ENCODE measurements at places on chromosomes 6 and 20.

- no peak for DNase-seq
Measured at GRCh38 chr6:47238456-47238995, 71.2 kb downstream of the TNFRSF21 start.

GRCh38 chr6:56954403-56955170, at the start of gene BEND6:
TSS of gene BEND6 (plus strand) at chr6:56955107. CDS start at chr6:56981811, 26,704 bp downstream.
- no peak for DNase-seq

DNA sequence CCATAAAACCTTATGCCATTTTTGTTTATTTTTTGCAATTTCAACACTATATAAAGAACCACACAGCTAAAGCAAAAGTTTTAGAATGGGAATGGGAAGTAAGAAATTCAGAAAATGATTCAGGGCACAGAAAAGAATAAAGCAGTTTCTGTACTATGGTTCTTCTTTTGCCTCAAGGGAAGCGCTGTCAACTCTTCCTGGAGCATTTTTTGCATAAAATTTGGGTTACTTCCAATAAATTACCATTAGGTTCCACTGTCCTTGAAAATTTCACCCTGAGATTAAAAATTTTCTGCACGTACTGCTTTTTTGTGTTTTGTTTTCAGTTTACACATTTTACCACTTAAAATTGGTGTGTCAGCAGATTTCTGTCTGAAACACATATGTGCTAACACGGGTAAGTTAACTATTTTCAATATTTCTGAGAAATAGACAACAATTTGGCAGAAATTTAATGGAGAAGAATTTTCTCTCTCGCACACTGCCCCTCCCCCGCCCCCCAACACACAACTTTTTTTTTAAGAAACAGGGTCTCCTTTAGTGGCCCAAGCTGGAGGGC, 79.6 kb downstream of the ADAT2 start:
- DNase-seq: no peak

DNA sequence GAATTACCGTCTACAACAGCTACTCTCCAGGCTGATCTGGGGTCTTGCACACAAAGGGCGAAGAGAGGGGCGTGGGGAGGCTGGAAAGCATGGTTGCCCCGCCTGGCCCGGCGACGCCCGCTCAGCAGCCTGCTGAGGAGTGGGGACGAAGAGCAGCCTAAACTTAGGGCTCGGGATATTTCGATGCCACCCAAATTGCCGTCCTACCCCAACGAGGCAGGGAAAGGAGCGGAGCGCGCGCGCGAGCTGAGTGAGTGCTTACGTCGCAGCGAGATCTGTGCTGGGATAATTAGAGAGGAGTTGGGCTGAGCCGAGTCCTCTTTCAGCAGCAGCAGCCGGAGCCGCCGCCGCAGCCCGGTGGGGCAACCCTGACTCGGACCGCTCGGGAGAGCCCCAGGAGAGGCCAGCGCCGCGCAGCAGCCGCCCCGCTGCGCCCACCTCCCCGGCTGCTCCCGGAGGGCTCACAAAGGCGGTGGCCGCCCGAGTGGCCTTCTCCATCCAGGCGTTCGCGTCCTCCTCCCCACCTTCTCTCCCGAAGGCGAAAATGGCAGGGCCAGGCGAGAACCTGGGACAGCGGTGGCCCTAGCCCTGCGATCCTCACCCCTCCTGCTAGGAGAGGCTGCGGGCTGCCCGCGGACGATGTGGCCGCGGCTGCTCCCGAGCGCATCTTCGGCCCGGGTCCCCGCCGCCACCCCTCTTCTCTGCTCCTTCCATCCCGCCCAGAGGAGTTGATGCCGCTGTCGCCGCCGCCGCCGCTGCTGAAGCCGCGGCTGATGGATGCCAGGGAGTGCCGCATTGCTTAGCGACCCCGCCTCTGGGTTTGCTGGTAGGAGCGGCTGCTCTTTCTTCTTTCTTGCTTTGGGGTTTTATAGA, at the start of gene CLVS2:
CLVS2 (plus strand) TSS at position 315 of the 873 bp plus-strand sequence. CDS start 1,543 bp downstream, outside the sequence.
- no peak for DNase-seq

GRCh38 chr20:49476016-49476355, 6.5 kb downstream of the KCNB1 start:
- no peak for DNase-seq

DNA sequence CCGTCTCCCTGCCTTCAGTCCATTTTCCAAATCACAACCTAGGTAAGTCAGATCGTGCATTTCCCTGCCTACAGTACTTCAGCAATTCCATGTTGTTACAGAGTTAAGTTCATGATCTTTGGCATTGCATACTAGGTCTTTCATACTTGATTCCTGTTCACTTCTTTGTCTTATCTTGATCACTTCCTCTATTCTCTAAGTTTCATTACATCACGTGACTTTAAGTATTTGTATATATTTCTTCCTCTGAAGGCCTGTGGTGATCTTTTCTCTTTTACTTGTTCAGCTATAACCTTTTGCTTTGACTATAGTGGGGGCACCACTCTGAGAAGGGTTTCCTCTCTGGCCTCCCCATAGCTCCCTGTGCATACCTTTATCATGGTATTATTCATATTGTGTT, 100.2 kb downstream of the TRMT11 start:
- DNase-seq: no peak

- no peak for DNase-seq
Measured at GRCh38 chr6:122068291-122068769, 331.1 kb upstream of the HSF2 start.

- DNase-seq: no peak
Measured at GRCh38 chr6:56515081-56515905, 127.4 kb downstream of the DST start.

GRCh38 chr20:957544-957943, 41.4 kb upstream of the ANGPT4 start:
- no peak for DNase-seq

GRCh38 chr6:116314218-116314617, 34.5 kb upstream of the TSPYL1 start:
- no peak for DNase-seq

DNA sequence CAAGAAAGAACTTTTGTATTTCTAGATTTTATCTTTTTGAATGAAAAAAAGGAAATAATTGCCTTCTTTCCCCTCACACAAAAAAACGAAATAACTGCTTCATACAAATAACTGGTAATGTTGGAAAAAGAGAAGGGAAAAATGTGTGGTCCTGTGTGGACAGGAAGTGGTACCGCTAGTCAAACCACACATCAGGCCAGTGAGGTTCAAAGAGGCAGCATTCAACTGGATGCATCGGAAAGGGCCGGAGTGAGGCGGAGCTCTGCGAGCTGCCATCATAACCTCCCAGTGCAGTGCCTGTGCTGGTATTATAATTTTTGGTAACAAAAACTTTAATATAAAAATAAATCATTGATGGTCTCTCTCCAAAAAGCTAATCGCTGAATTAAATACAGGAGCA, 111.2 kb downstream of the IRF4 start:
- DNase-seq: no peak

DNA sequence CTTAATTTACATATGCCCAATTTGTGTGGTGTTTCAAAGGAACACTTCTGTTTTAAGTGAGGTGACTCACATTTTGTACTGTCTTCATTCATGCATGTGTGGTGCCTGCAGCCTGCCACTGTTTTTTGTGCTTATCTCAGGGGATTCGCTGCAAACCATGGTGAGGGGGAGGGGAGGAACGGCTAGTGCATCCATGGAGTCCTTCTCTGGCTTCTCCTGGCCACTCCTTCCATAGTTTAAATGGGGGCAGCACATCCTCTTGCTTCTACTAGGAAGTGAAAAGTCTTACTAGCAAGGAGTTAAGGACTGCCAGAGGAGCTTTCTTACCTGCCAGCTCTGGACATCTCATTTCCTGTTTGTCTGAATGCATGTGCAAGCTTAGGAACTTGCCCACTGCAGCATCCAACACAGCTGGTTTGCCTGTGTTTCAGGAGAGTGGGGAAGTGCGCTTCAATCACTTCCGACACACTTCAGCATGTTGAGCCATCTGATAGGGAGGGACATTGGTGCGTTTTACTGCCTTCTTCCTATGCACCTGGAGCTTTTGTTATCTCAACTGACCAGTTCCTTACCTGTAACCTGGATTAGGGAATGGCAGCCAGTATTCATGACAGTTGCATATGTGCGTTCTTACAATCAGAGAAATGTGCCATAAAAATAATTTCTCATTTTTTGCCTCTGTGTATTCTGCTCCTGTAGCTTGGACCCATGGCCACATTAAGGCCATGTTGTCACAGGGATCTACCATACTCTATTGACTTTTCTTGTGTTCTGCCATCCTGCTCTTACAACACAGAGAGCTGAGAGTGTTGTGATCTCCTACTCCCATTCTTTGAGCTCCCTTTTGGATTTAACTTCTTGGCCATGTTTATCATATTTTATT, 211.3 kb downstream of the ARID1B start:
- DNase-seq: no peak

- no peak for DNase-seq
Measured at GRCh38 chr6:118588626-118589025, 40.5 kb downstream of the PLN start.

DNA sequence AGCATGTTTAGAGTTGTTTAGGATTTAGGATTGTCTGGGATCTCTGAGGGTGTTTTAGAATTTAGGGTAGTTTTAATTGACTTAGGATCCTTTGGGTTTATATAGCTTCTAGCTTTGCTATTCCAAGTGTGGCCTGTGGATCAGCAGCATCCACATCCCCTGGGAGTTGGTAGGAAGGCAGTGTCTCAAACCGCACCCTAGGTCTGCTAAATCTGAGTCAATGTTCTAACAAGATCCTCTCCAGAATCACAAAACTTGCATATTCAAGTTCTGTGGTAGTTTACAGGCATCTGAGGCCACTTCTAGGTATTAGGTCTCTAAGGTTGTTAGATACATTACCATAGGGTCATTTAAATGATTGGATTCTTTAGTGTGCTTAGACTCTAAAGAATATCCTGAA, 48.3 kb downstream of the PRND start:
- DNase-seq: no peak

DNA sequence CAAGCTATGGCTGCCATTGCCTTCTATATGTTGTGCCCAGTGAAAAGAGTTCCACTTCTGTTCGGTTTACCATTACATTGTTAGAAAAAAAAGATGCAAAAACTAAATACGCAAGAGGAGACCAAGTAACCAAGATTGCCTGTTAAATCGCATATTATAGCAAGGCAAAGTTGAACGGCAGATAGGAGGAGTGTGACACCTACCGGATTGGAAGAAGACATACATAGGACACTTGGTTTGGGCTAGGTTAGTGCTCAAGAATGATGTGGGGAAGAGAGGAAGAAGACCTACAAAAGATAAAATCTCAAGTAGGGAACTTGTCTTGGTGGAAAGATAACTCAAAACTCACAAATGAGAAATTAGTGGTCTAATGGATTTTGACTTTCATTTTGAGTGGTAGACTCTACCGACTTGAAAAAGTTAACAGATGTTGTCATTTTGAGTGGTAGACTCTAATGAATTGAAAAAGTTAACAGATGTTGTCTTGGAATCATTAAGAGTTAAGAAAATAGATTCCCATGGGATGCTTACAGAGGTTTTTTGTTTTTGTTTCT, 95.5 kb downstream of the F13A1 start:
- no peak for DNase-seq

DNA sequence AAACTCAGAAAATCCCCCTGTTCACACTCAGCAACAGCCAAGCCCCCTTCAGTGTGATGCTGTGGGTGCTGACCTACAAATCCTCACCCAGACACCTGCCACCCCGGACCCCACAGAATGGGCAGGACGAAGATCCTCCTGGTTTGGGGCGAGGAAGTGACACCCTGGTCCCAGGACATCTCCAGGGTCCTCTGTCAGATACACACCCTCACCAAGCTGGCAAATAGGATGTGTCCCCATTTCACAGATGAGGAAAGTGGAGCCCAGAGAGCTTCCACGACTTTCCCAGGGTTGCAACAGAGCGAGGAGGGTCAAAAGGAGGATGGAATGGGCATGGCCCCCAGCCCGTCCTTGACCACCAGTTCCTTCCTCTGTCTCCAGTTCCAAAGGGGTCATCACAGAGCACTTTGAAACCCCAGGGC, 92.0 kb upstream of the AFDN start:
- no peak for DNase-seq

GRCh38 chr6:153018355-153018754, 15.8 kb upstream of the MTRF1L start:
- DNase-seq: no peak

DNA sequence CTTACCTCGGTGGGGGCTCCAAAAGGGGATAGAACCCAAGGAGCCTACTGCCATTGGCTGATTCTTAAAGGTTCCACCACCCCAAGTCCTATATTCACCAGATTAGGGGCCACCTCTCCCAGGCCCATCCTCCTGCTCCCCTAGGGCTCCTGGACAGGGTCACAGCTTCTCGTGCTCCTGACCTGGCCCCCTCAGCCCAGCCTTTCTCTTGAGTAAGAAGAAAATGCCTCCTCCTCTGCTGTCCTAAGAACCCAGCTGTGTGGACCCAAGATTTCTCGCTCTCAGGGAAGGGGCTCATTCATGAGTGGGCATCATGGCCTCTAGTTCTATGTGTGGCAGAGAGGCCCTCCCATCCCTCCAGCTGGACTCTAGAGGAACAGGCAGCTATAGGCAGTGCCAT, 16.6 kb downstream of the HLA-DPB1 start:
- DNase-seq: no peak

GRCh38 chr6:34384321-34385153, 7.9 kb downstream of the NUDT3 start:
- no peak for DNase-seq

- DNase-seq: no peak
Measured at GRCh38 chr6:133555685-133556084, 314.5 kb downstream of the EYA4 start.

GRCh38 chr6:53476964-53477363, 67.9 kb downstream of the GCLC start:
- no peak for DNase-seq

- DNase-seq: no peak
Measured at GRCh38 chr6:37640786-37641395, 56.8 kb downstream of the MDGA1 start.

GRCh38 chr6:158467923-158468322, 92.0 kb upstream of the TMEM181 start:
- DNase-seq: no peak

- DNase-seq: no peak
Measured at GRCh38 chr6:107418118-107418517, 41.2 kb downstream of the PDSS2 start.

DNA sequence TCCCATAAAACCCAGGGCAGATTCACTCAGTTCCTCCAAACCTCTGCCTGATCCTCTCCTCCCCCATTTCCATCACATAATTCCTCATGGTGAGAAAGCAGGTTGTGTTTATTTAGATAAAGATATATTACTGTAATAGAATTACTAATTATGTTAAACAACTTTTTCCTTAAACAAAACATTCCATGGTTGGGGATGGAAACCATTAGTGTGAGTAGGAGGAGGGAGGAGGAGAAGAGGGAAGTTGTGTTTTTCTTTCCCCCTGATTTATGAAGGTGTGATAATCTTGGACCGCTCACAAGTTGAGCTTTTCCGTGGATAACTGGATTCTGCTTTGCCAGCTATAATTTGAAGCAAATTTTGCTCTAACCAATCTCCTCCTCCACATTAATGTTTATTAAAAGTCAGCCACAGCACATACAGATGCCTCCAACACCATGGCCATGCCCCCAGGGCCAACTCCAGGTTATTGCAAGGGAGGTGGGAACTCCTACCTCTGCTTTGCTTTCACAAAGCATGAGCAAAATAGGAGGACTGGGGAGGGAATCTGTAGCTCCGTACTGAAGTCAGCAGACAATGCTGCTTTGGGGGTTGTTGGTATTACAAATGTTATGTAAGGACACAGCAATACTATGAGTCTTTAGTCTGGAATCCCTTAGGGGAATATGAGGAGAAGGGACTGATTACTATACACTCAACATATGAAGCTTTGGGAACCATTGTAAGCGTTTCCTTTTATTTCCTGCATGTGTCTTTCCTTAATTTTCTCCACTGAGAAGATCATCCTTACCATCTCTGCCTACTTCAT, 542.0 kb downstream of the DHX35 start:
- no peak for DNase-seq
